NCI-H524 (cell line): ENCODE measurements at places on chromosomes 2 and 18.

DNA sequence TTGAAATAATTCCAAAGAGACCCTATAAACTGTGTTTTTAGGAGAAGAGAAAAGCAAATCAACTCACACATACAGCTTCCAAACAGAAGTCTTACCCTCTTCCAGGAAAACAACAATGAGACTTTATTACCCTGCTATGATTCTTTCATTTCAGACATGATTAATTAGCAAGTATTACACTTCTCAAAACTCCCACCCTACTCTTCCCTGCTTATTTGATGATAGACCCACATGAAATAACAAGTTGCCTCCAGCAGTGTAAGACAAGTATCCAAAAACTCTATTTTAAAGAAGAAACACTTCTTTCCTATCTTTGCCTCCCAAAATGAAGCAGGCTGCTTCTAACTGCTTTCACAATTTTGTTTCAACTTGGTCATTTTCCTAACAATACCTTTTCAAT, 4.1 kb downstream of the FIGN start:
- DNase-seq = peak; percentile 14

DNA sequence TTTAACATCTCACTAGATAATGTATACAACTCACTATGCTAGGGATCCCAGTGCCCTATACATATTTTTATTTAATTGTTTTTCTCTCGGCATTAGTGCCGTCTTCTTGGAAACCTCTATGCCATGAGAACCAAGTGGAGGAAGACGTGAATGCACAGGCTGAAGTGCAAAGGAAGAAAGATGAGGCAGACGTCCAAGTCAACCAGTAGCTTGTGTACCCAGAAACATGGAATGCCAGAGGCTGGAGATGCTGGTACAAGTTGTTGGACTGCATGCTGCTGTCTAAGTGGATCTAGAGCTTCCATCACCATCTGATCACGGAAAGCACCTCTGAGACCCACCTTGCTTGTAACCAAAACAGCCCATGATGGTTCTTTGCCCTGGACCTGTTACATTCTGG, 12.5 kb upstream of the GEMIN6 start:
- DNase-seq = no peak

GRCh38 chr2:224927011-224927410, 115.3 kb downstream of the DOCK10 start:
- no peak for DNase-seq

GRCh38 chr2:15940661-15941480, 521 bp downstream of the MYCN start:
- DNase-seq = peak; percentile 69

GRCh38 chr2:183248866-183249567, 124.8 kb downstream of the NUP35 start:
- DNase-seq = no peak

DNA sequence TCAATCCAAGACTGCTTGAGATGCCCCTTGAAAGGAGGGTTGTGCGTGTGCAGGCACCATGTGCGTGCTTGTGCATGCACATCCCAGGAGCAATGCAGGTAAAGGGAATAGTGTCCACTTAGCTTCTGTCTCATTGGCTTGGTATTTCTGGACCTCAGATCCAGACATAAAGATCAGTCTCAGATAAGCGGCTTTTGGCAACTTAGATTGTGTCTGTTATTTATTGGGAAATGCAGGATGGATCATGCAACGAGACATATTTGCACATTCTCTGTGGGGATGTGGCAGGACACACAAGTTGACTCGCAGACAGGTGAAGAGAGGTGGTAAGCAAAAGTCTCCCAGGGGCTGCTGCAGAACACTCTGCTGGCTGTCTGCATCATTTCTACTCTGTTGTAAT, 67.9 kb downstream of the SETBP1 start:
- DNase-seq = no peak

- DNase-seq = no peak
Observed at GRCh38 chr2:60383401-60384143, 169.9 kb downstream of the BCL11A start.

DNA sequence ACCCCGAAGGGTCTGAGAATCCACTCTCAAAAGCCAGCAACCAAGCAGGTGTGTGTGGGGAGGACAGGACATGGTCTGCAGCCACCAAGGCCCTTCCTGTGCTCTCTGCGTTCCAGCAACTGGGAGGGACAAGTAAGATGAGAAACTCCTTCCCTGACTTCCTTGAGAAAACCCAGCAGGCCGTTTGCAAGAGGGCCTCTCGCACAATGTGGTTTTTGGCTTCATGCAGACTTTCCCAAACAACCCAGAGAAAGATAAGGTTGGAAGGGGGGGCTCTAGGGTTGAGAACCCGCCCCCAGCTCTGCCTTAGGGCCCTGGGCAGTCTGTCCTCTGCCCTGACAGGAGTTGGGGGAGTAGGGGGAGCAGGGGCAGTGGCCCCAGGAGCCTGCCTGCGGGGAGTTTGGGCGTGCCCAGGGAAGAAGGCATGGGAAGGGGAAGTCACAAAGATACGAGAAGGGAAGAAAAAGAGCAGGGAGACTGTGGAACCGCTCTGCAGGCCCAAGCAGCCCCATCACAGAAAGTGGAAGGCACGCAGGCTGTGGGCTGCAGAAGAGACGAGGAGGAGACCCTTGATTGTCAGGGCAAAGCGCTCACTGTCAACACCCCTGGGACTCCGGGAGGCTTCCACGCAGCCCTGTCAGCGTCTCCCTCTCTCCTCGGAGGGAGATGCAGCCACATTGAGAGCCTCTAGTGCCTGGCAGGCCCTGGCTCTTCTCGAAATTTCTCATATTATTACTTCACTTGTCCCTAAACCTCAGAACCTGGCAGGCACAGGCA, 99.8 kb downstream of the SMAD7 start:
- DNase-seq = no peak

DNA sequence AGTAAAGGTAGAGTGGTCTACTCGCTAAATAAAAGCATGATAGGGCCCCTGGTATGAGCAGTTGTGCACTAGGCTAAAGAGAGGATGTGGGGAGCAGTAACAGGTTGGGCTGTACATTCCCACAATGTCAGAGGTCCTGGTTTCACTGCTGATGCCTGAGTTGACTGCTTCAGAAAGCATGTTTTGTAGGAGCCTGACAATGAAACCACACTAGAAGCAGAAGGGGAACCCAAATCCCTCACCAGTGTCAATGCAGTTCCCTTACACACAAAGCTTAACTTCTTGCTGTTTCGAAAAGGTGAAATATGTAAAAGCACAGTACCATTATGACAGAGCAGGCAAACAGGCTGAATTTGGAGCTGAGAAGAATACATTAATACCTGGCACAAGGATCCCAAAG, 291.7 kb upstream of the KYNU start:
- DNase-seq = no peak

GRCh38 chr2:218645126-218645525, 14.3 kb downstream of the ZNF142 start:
- DNase-seq = no peak

DNA sequence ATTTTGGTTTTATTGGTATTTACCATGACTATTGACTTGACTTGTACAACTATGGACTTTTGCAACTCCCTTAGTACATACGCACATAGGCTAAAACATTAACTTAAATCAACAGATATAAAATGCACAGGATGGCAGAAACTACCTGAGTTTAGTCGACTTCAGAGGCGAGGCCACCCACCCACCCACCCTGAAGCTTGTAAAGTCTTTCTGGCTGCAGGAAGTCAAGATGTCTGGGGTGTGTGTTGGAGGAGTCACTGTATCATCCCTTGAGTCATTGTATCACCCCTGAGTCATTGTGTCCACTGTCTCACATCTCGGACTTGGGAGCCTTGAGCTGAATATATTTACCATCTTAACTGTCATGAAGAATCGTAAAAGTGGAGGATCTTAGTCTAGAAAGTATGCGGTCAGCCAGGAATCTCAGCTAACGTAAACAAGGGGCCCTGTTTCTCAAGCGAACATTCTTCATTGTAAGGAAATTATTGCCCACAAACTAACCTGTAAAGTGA, 140.0 kb upstream of the ST6GAL2 start:
- DNase-seq = no peak

- no peak for DNase-seq
Observed at GRCh38 chr2:129678751-129679150, 300.7 kb upstream of the RAB6C start.

DNA sequence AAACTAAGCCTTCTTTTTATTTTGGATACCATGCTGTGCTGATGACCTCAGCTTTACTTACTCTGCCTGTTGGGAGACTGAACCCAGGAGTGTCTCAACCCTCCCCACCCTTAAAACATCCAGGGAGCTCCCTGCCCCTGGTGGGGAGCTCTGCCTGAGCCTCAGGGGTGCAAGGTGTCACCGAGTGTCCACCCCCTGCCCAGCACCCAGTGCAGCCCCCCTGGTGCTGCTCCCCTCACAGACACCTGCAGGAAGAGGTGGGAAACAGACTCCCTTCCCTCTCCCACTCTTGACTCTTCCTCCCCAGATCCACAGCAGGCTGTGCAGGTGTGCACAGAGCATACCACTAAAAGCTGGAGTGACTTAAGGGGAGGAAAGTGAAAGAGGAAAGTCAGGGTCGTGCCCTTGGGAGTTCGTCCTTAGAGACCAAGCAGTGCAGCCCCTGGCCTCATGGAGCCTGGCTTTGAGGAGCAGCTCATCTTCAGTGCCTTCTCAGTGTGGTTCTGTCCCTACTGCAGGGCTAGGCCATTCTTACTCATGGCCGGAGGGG, 51.3 kb downstream of the MYO7B start:
- DNase-seq = no peak

- no peak for DNase-seq
Observed at GRCh38 chr2:238509903-238510302, 83.2 kb downstream of the ASB1 start.

GRCh38 chr2:53896864-53897263, 37.1 kb upstream of the GPR75 start:
- DNase-seq = no peak

GRCh38 chr2:29351916-29352591, 236.8 kb downstream of the CLIP4 start:
- DNase-seq = peak; percentile 94

- peak; percentile 58 for DNase-seq
Observed at GRCh38 chr2:195659982-195660890, 3.2 kb downstream of the SLC39A10 start.

DNA sequence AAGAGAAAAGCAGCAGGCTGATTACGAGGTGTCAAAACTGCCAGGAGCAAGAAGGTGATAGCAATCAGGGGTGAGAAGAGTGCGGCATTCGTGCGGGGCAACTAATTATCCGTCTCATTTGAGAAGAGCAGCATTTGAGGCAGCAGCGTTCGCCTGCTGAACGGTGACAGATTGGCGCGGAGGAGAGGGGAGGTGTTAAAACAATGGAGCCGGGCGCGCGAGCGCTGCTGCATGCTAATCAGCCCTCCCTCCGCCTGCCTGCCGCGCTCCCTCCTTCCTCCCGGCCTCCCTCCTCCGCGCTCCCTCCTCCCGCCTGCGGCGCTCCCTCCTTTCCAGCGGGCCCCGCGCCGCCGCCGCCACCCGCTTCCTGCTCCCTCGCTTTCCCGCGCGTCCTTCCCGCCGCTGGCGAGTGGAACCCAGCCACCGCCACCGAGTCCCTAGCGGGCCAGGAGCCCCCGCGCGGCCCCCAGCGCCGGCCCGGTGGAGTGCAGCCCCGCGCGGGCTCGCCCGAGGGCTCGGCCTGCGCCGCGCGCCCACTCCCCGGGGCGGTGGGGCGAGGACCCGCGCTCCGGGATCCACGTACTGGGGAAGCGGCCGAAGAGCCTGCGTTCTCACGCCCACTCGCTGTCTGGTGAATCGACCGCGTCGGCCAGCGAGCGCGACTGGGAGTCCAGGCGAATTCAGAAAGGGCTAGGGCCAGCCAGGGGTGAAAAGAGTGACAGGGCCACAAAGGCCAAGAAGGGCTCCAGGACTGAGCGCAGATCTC, 69.5 kb upstream of the PSMD14 start:
- DNase-seq = peak; percentile 78

DNA sequence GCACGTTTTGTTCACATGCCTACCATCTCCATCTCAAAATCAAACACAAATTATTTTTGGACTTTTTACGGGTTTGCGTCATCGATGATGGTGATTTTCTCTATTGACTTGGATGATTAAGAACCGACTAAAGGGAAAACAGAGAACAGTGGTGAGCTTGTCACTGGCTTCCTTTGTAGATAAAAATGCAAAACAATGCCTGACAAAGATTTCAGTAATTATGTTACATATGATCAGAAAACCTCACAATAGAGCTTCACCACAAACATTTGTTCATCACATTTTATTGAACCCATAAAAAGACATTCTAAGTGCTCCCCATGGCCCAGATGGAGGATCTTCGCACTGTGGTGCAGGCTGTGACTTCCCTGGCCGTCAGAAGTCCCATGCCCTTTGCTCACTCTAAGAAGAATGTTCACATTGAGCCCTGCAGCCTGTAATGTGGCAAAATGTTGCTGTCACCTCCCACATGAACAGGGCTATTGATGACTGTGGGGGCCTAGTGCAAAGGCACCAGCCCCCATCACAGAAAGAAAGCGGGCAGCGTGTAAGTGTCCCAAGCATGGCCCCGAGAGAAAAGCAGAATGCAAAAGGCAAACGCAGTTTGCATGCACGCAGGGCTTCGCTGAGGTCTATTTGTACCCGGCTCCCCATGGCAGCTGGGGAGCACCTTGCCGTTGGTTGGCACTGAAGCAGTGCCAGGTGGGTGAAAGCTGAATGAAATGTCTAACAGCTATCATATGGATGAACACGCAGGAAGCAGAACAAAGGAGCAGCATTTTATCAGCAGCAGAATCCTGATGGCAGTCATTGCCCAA, 60.6 kb downstream of the BCL2 start:
- no peak for DNase-seq

DNA sequence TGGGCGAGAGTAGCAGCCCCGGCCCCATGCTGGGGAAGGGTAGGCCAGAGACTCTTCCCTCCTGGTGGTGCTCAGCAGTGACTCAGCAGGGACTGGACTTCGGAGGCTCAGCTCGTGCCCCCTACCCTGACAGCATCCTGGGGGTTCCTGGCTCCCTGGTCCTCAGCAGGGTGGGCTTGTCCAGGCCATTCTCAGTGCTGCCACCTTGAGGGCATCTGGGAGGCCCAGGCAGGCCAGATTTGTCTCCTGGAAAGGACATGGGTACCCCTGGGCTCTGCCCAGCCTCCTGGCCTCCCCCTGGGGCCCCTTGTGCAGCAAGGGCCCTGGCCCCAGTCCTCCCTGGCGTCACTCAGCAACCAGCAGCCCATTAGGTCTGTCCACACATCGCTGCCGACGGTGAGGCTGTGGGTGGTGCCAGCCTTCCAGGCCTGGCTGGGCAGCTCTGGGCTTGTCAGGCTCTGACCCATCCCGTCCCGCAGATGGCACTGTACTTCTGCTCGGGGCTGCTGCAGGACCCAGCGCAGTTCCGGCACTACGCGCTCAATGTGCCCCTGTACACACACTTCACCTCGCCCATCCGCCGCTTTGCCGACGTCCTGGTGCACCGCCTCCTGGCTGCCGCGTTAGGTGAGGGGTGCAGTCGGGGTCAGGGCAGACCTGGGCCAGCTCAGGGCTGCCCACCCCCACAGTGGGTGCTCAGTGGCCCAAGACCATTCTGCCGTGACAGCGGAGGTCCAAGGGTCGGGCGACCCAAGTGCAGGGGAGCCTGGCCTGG, 45.0 kb upstream of the ALPP start:
- no peak for DNase-seq
